ENCODE measurements at places on chromosomes 3 and 15. TPM values are rescaled to one million over a fixed set of nuclear protein-coding genes. Genes with fewer than 3 reads are reported as not detected.

DNA sequence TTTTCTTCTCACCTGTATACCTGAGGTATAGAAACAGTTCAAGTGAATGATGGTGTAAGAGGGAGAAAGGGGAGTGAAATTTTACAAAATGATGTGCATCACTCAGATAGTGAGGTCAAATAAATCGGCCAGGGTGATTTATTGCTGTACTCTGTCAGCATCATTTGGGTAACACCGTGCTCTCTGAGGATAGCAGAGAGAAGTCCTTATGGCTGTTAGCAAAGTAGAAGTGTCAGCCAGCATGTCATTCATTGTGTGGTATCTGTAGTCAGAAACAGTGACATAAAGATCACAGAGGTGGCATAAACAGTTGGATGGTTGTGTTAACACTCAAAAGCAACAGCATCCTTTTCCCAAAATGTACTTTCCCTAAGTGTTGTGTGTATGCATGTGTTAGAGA lies 53.4 kb downstream of the PSMD6 start:
- H3K27ac ChIP-seq = no peak overlapping the region
- H3K36me3 ChIP-seq = no peaks in the 10 kb centered on the region
- H3K4me3 ChIP-seq = no peak overlapping the region

The CX3CR1 gene
- total RNA-seq = 0.42 TPM

DNA sequence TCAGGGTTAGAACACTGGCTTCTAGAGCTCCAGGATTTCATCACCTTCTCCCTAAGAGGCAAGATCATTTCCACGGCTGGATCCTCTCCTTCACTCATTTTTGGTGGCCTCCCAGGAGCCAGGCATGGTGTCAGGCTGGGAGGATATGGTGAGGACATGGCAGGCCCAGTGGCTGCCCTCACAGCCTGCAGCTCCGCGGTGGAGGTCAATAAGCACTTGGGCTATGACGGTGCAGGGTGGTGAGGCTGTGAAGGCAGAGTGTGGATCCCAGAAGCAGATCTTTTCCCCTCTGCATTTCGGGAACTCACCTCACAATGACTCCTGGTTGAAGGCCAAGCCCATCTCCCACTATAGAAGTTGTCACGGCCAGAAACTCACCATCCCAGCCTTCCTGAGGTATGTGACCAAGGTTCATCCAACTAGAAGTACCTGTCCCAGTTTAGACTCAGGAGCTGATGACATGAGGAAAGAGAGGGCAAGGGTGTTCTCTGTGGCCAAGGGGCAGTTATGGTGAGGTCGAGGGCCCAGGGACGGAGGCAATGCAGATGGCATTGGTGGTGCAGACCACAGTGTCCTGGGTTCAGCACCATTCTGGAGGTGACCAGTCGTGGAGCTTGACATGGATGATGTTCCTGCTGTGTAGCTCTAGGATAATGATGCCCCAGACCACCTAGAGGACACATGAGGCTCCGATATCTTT lies 100.1 kb upstream of the SMAD3 start:
- H3K27me3 ChIP-seq = no peaks in the 10 kb centered on the region
- H3K4me1 ChIP-seq = no peaks in the 10 kb centered on the region
- no peak overlapping the region for H3K4me3 ChIP-seq
- DNase-seq = no peak

The AADAC gene
- not detected for total RNA-seq

DNA sequence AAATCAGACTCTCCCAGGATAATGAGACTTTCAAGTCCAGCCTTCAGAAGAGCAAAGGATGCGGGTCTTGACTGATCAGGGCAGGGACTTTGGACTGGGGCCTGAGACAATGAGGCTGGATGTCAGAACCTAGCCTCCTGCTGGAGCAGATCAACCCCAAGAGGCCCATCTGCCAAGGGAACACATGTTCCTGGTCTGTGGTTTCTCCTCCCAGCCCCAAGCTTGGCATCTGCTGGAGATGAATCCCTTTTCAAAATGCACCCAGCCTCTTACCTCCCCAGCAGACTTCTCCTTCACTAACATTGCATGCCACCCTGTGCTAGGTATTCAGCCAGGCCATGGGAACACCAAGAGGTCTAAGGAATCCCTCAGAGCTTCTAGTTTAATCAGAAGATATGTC lies 43.7 kb upstream of the MFGE8 start:
- no peaks in the 10 kb centered on the region for H3K4me1 ChIP-seq
- no peak for DNase-seq
- no peak overlapping the region for H3K27ac ChIP-seq
- no peaks in the 10 kb centered on the region for H3K27me3 ChIP-seq
- H3K4me3 ChIP-seq = no peak overlapping the region

GRCh38 chr3:48140336-48140757 lies 47.9 kb downstream of the CDC25A start:
- peaks cover 2% of the 10 kb centered on the region for H3K4me1 ChIP-seq
- no peak overlapping the region for H3K27ac ChIP-seq
- no peak for DNase-seq
- H3K4me3 ChIP-seq = no peak overlapping the region

DNA sequence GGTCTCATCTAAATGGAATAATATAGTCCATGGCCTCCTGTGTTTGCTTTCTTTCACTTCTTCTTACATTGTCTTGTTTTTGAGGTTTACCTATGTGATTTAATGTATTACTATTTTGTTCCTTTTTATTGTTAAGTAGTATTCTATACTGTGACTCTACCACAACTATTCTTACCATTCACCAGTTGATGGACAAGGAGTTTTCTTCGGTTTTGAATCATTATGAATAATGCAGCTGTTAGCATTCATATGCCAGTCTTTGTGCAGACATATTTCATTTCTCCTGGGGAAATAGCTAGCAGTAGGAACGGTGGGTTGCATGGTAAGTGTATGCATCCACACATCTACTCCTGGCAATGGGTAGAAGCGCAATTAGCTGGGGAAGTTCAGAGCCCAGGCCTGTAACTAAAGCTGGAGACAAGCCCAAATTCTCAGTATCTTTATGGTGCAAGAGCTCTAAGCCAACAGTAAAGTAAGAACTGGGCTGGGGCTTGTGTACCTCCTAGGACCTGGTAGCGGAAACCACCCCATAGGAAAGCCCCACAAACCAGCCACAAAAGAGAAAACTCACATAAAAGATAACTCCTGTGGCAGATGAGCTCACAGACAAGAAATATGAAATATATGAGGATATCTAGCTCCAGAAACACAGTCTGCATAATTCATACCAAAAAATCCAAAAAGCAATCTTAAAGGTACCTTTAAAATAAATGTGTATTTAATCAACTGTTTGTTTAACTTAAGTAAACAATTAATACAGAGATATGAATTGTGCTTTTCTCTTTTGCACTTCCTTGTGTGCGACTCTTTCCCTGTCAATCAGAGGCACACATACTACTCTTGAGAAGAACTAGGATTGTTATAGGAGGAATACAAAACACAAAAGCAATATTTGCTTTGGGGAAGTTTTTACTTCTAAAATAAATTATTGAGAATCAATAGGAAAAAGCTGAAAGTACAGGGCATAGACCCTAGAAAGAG lies 2.7 kb upstream of the CSTA start:
- H3K27ac ChIP-seq = no peak overlapping the region
- H3K4me3 ChIP-seq = no peak overlapping the region
- no peaks in the 10 kb centered on the region for H3K27me3 ChIP-seq
- DNase-seq = no peak

DNA sequence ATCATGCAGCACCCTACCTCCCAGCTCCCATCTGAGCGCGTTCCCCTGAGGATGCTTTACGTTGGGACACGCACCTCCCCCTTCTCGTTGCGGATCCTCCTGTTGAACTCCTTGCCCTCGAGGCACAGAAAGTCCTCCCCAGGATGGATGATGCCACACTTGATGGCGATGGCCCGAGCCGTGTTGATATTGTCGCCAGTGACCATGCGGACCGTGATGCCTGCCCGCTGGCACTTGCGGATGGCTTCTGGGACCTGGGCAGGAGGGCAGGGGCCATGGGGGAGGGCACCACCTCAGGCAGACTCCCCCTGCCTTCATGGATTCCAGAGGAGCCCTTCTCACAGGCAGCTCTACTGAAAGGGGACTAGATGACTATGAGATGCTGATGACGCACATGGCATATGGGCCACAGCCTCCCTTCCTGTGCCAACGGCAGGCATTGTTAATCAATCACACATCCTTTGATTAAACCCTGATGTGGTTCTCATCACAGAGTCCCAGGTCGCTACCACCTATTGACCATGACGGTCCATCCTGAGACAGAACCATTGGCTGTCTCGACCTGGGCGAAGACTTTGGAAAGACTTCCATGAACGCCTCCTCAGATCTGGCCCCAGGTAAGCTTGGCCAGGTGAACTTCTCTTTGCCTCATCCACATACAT lies 29.5 kb upstream of the SEC13 start:
- H3K27ac ChIP-seq = no peak overlapping the region
- H3K4me3 ChIP-seq = no peak overlapping the region
- DNase-seq = no peak
- no peaks in the 10 kb centered on the region for H3K27me3 ChIP-seq
- no peaks in the 10 kb centered on the region for H3K36me3 ChIP-seq

The STAB1 gene
- total RNA-seq = 47.5 TPM

The CRYGS gene
- 1.8 TPM for total RNA-seq

DNA sequence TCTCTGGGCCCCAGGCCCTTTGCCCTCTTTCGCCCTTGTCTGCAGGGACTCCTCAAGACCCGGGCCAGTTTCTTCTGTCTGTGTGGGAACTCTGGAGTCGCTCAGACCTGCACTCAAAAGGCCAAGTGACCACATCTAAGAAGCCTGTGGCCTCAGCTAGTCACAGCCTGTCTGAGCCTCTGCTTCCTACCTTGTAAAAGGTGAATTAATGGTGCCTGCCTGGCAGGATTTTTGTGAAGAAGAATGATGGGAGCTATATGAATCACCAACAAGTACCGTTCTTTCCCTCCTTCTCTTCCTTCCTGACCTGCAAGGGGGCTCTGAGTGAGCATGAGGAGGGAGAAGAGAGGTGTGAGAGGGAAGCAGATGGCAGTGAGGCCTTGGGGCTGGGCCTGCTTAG lies 7.5 kb downstream of the PLIN1 start:
- H3K4me3 ChIP-seq = no peak overlapping the region
- no peak overlapping the region for H3K27ac ChIP-seq
- no peaks in the 10 kb centered on the region for H3K27me3 ChIP-seq
- H3K36me3 ChIP-seq = no peaks in the 10 kb centered on the region
- peaks cover 8% of the 10 kb centered on the region for H3K4me1 ChIP-seq
- DNase-seq = no peak

DNA sequence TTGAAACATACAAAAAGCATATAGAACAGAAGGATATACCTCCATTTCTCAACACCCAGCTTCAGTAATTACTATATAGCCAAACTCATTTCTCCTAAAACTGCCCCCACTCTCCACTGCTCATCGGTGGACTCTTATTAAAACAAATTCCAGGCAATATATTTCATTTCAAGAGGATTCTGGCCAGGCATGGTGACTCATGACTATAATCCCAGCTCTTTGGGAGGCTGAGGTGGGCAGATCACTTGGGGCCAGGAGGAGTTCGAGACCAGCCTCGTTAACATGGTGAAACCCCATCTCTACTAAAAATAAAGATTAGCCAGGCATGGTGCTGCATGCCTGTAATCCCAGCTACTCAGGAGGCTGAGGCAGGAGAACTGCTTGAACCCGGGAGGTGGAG lies 40.9 kb downstream of the SNX4 start:
- no peak overlapping the region for H3K27ac ChIP-seq
- H3K36me3 ChIP-seq = no peaks in the 10 kb centered on the region
- no peak for DNase-seq

GRCh38 chr15:101150723-101151040 lies 101.2 kb downstream of the CHSY1 start:
- H3K27ac ChIP-seq = no peak overlapping the region
- H3K36me3 ChIP-seq = no peaks in the 10 kb centered on the region
- H3K4me3 ChIP-seq = no peak overlapping the region
- DNase-seq = no peak
- H3K27me3 ChIP-seq = no peaks in the 10 kb centered on the region

GRCh38 chr3:119741657-119742590 lies 39.1 kb downstream of the CFAP91 start:
- no peaks in the 10 kb centered on the region for H3K27me3 ChIP-seq
- no peak for DNase-seq
- H3K27ac ChIP-seq = no peak overlapping the region
- no peak overlapping the region for H3K4me3 ChIP-seq

DNA sequence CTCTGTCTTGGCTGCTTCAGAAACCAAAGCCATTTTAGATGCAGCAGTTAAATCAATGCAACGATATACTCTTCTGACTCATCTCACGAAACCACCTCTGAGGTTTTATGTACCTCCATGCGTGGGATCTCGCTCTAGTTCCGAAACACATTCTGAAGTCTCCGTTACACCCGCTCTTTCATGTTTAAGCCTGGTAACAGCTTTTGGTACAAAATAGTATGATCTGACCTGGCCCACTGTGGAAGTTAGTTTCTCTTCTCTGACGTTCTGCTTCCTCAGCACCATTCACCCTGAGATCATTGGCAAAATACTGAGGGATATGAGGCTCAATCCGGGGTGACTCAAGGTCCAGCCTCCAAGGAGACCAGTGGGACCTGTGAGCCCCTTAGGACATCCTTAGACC lies 121.9 kb downstream of the TMEM266 start:
- no peaks in the 10 kb centered on the region for H3K36me3 ChIP-seq
- H3K4me1 ChIP-seq = no peaks in the 10 kb centered on the region
- no peak for DNase-seq
- no peaks in the 10 kb centered on the region for H3K27me3 ChIP-seq

The ROBO1 gene
- 29.0 TPM for total RNA-seq

DNA sequence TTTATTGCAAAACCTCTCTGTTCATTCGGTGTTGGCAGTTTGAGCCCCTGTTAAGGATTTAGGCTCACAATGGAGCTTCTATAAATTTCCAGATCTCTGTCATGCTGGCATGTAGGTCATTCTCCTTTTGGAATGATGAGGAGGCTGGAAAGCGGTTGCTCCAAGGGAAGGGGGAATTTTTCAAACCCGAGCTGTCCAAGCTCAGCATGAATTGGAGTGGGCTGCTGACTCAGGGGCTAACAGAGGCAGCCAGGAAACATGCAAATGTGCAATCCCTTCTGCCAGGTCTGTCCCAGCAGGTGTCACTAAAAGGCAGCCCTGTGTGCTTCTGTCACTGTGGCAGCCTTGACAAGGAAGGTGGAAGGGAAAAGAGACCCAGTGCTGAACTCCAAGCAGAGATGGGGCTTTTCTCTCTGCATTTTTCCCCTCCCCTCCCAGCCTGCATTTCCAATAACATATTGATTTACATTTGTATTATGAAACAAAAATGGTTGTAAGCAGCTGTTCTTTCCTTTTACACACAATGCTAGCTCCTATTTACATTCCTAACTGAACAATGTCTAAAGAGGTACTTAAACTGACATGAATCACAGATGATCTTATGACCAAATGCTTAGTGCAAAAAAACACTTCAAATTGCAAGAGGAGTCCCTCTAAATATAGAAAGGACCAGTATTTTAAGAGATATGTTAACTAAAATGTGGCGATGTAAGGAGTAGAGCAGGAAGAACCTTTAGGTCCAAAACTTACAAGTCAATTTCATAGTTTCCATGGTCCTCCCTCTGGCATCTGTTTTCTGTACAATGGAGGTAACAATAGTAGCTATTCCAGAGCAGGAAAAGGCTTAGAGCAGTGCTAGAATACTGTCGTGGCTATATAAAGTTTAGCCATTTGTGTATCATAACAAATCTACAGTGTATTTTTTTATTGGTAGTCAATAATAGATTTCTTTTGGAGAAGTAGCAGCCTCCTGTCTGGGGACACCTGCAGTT lies 84.5 kb upstream of the ATP10A start:
- H3K36me3 ChIP-seq = no peaks in the 10 kb centered on the region
- H3K4me3 ChIP-seq = no peak overlapping the region
- no peaks in the 10 kb centered on the region for H3K4me1 ChIP-seq
- no peaks in the 10 kb centered on the region for H3K27me3 ChIP-seq
- no peak for DNase-seq
- no peak overlapping the region for H3K27ac ChIP-seq

The SCN11A gene
- total RNA-seq = 0.08 TPM

- H3K36me3 ChIP-seq = no peaks in the 10 kb centered on the region
- no peak for DNase-seq
- no peaks in the 10 kb centered on the region for H3K4me1 ChIP-seq
- H3K4me3 ChIP-seq = no peak overlapping the region
- no peaks in the 10 kb centered on the region for H3K27me3 ChIP-seq
Observed at GRCh38 chr3:632571-633170, 436.1 kb downstream of the CHL1 start.

Data from ovary (tissue), 10 donors.